ENCODE measurements at places on chromosomes 7 and 10.

DNA sequence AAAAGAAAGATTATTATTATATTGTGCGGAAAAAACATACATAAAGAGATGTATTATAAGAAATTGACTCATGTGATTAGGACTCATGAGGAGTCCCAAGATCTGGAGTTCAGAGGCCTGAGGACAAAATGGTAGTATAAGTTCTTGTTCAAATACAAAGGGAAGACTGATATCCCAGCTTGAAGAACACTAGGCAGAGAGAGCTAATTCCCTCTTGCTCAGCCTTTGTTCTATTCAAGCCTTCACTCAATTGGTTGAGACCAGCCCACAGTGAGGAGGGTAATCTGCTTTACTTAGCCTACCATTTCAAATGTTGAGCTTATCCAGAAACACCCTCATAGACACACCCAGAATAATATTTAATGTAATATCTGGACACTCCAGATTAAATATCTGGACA is 1683.8 kb downstream of the REEP3 start:
- no peak for DNase-seq

DNA sequence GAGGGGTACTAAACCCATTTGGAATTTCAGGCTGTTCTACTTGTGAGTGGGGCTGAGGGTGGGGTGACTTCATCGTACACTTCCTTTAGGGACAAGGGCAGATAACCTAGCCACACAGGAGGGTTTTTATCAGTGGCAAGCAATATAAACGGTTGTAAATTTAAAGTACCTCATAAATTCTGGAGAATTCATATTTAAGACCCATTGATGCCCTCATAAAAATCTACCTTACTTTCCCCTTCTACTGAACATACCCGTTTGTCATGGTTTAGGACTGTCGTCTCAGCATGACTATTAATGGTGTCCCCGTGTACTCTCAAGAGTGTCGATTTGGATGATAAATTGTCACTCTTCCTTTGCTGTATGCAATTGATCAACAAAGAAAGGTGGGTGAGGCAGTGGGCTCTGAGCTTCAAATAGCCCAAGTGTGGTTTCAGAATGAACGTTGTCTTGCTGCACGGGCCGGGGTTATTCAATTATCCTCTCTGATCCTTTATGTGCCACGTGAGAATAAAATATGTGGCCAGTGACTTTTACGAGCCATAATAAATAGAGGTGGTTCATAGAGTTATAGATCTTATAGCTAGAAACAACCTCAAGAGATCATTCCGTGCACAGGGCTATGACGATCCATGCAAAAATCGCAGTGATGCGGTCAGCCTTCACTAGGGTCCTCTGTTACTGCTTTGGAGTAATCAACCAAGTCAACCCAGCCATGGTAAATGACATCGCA is 82.2 kb downstream of the FAM107B start:
- no peak for DNase-seq

DNA sequence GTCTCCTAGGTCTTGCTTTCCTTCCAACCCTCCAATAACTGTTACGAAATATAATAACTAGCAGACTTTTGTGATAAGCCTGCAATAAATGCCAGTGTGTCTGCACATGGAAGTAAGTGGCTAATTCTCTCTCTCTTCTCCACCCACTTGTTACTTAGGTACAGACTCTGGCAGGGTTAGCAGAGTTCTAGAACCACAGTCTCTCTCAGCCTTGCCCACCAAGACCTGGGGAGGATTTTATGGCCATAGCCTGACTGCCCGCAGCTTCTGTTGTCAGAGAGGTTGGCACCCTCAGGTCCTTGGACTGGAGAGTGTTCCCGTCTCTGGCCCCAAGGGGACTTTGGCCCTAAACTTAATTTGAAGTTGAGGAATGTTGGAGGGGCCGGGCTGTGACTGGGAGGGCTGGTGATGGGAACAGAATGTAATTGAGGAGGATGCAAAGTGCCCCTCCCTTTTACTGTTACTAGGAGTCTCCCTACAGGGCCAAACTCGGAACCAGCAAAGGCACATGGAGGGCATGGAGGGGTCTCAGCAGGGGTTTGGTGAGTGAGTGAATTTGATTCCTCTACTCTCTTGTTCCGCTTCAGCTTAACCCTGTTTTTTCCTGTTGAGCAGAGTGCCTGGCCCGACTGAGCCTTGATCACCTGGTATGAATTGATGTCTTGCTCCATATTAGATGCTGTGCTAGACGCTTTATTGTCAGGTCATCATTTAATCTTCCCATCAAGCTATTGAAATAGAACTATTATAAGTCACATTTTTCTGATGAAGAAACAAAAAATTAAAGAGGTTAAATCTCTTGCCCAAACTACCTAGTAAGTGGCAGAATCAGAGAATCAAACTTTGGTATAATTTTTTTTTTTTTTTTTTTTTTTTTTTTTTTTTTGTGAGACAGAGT is 37.0 kb upstream of the LCOR start:
- DNase-seq: no peak

DNA sequence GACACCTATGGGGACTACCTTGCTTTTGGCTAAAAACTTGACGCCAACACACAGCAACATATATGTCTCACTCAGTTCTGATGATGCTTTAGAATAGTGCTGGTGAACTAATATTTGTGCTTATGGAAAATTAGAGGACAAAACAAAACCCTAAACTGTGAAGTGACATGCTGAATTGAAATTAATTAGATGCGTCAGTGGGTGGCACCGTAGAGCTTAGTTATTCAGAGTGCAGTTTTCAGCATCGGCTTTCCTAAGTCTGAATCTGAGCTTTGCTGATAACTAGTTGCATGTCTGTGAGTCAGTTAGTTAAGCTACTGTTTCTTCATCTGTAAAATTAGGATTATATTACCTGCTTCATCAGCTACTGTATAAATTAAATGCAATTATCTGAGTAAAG is 245.0 kb upstream of the SORCS1 start:
- no peak for DNase-seq

DNA sequence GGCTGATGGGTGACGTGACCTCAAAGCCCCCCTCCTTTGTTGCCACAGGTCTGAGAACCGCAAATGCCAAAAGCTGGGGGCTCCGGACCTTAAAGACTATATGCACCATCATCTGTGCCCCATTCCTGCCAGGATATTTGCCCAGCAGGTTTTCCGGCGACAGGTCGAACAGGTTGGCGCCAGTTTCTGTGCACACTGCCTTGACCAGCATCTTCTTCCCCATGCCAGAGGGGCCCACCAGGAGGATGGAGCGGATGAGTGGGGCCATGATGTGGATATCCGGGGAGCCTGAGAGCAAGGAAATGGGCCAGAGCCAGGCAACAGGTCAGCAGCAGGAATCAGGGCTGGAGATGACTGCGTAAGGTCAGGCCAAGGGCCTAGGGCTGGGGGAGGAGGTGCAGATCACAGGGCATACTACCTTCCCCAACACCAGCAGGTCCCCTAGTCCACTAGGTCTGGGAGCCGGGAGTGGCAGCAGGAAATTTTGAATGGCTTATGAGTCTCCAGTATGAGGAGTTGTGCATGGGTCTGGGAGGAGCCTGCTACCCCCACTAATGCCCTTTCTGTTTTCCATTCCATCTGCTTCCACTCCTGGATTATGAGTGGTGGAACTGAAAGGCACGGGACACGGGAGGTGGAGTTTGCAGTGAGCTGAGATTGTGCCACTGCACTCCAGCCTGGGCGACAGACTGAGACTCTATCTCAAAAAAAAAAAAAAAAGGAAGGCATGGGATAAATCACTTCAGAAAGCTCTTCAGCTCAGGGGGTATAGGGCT is 6.3 kb upstream of the ASB10 start:
- no peak for DNase-seq

DNA sequence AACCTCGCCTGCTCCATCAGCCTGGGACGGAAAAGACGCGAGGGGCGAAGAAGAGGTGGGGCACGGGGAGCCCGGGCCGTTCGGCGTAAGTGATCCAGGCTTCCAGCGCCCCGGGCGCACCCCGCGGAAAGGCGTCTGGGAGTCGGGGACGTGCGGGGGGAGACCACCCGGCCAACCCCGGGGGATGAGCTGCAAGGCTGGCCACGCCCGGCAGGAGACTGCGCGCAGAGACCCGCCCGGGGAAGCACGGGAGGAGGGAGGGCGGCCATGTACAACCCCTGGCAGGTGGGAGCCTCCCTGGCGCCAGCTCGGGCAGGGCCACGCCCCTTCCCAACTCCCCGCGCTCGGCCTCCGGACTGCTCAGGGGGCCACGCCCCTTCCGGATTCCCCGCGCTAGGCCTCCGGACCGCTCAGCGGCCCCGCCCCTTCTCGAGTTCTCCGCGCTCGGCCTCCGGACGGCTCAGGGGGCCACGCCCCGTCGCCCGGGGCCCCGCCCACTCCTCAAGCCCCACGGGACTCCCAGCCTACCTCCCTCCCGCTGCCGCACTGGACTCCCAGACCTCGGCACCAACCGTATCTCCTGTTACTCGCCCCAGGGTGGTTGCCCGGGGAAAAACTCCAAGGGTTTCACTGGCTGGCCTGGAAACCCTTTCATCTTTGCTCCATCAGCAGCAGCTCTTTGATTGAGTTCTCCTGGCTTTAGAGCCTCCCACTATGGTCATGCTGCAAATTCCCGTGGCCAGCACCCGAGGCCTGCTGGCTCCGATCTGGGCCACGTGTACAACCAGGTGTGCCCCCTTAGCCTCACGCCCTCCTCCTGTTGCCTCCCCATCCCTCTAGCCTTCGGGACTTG is 284.4 kb downstream of the ZEB1 start:
- peak; percentile 95 for DNase-seq

DNA sequence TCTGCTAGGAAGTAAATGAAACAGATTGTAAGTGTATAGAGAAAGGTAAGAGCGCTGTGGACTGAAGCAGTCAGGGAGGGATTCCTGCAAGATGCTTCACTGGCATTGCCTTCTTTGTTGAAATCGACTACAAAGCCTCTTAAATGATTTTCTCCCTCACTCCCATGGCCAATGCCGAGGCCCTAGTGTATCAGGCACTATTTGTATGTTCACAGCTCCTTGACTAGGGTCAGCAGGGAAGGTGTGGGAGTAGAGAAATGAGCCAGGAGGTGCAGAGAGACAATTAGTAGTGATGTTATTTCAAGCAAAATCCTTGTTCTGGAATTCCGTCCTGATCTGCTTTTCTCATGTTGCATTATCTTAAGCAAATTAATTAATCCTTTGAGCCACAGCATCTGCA is 22.9 kb upstream of the DUSP5 start:
- DNase-seq: no peak

DNA sequence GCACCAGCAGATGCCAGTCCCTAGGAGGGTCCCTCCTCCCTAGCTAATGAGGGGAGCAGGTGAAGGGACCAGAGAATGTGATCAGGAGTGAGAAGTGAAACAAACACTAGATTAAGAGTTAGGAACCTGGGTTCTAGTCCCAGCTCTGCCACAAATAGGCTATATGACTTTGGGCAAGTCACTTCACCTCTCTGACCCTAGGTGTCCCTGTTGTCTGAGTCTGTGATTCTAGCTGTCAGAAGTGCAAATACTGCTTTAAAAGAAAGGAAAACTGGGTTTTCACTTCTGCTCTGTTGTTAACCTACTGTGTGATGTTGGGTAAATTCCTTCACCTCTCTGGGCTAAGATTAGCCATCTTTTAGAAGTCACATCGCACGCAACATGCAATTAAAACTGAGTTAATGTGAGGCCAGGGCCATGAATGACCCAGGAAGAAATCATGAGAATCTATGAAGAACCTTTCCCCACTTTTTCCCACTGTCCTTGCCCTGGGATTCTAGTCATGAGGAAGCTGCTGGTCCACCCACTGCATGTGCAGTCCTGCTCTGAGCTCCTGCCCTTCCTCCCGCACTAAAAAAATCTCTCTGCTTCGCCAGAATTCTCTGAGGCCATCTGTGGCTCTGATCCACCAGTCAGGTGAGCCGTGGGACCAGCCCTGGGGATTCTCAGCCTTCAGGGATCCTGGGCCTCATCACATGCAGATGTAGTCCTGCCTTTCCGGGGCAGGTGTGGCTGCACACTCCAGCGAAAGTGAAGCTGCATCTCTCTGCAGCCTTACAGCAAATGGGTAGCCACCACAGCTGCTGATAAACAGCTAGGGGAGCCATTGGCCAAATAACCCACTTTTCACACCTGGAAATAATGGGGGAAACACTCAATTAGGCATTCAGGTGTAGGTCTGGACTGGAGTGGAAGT is 181.7 kb downstream of the PLXNA4 start:
- DNase-seq: no peak

DNA sequence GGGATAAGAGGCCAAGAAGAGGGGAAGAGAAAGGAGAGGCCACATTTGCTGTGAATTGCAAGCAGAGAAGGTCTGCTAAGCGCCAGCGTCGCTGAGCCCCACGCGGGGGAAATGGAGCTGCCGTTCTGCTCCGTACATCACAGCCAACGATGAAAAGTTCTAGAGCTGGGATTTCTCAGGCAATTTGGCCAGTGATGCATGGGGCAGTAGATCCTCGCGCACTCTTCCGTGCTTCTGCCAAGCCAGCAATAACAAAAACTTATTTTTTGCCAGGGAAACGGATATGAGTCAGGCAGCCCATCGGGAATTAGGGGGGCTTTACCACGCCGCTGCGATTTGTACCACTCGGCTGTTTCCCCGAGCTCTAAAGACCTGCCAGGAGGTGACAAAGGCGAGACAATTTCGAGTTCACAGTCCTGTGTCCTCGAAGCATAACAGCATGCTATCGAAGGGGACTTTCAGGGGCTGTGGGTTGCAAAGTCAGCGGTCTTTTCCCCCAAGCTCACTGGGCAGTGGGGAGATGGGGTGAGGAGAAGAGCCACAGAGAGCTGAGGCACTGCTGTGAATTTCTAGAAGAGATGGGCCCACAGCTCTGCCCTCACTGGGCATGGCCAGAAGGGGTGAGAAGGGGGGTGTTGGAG is 30.0 kb upstream of the SLF2 start:
- DNase-seq: no peak

DNA sequence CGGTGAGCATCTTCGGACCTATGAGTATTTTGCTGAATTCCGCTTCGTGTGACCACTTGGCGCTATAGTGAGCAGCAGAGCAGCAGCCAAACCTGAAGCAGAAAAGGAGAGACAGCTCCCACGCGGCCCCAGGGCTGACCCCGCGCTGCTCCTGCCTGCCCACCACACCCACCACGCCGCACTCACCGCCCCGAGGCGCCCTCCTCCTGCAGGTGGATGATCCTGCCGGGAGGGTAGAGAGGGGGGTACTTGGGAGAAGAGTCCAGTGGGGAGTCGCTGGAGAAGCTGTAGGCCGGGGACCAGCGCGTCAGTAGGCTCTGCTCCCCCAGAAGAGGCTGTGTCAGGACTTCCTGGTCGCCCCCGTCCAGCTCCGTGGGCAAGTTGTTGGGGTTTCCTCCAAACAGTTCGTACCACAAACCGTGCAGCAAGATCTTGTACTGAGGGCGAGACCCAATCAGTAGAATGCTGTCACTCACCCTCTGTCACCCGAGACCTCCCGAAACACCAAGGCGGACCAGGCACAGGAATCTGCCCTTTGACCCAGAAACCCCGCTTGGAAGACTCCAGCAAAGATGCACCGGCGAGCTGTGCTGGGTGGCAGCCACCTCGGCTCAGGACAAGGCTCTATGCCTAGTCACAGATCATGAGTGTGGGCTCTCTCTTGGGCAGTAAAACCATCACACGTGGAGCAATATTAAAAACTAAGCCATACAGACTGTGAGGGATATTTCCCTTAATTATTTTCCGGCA is 37.6 kb downstream of the DAGLB start:
- DNase-seq: no peak

- no peak for DNase-seq
Measured at GRCh38 chr10:127243490-127244272, 47.3 kb upstream of the INSYN2A start.

Measured in type B pancreatic cell (in vitro differentiated cells).